Femur (tissue), 1 donor: ENCODE measurements at places on chromosomes 2 and 18.

DNA sequence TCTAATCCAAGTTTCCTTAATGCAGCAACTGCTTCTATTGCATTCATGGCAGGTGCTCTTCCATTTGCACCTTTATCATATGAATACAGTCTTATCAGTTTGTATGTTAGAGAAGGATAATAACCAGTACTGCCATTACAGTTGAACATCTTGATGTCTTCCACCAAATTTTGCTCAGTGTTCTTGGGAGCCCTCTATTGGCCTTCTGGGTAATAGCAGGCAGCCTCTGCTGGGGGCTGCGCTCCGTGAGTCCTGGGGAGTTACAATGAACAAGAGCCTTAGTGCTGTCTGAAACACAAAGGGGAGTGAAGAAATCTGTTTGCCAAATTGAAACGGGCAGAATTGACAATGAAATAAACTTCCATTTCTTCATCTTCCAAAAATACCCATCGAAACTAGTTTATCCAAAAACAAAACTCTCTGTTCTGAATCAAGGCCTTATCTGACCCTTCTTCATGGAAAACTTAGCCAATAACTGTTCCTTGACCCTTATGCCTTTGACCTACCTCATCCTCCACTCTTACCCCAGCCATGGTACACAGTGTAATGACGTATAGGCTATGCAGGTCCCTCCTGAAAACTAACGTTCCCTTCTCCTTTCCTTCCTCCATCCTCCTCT is 79.9 kb downstream of the ALK start:
- no peak for DNase-seq

GRCh38 chr2:221068123-221068522 is 504.0 kb downstream of the EPHA4 start:
- no peak for DNase-seq

DNA sequence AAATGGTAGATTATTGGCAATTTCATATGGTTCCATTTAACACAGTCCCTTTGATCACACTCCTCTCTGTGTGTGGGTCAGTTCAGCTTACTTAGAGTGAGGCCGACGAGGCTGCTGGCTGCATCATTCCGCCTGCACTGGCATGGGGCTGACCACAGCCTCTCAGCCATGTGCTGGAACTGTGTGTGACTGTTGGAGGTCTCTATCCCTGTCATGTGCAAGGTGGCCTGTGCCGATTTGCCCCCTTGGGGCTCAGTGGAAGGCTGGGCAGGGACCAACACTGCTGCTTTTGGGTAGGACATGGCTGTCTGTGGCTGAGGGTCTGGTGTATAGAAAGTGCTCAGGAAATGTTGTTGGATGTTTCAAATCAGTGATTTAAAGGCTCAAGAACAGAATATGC is 454.0 kb upstream of the HS6ST1 start:
- DNase-seq = no peak

DNA sequence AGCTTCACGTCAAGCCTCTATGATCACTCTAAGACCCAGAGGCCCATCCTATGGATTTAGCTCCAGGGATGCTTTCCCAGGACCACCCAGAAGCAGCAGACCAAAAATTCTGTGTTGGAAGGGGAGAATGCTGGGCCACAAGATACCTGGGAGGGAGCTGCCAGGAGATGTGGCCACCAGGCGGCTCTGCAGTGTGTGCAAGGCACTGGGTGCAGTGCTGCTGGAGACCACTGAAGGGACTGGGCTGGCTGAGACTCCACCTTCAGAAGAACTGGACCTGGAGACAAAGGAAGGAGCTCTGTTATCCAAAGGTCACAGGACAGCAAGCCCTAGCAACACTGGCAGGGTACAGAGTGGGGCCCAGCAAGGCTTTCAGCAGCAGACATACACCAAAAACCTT is 34.0 kb downstream of the KANSL3 start:
- no peak for DNase-seq

GRCh38 chr2:68934021-68934420 is 18.7 kb downstream of the GKN2 start:
- no peak for DNase-seq
